ENCODE measurements at places on chromosomes 4 and X.
A peak's percentile ranks its signal among the peaks of the same experiment; 100 is the strongest.

DNA sequence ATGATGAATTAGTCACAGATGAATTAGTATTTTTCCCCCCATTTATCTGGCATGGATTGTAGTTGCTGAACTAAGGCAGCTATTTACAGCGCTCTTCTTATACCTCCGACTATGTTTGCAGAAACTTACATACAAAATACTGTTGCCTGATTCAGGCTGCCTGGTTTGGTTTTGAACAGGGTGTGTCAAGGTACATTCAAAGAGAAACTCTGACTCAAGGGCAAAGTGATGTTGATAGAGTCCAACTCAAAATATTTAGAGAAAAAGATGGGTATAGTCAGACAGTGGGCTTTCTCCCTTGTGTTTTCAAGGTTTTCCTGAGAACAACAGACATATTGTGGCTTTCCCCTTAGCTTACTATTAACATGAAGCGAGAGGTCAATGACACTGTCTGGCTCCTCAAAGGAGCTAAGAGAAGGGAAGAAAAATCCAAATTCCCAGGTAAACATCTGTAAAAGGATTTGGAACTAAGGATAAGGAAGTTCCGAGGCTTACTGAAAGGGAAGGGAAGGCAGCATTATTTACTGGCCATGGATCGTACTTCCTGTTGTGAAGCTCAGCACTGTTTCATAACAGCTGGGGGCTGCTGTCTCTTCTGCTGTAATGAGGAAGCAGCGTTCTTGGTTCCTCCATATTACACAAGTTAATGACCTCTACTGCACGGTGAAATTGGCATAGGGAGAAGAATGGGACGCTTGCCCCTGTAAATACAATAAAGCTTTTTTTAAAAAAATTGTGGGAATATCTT is 30.9 kb downstream of the FAM9C start:
- no peak for DNase-seq

DNA sequence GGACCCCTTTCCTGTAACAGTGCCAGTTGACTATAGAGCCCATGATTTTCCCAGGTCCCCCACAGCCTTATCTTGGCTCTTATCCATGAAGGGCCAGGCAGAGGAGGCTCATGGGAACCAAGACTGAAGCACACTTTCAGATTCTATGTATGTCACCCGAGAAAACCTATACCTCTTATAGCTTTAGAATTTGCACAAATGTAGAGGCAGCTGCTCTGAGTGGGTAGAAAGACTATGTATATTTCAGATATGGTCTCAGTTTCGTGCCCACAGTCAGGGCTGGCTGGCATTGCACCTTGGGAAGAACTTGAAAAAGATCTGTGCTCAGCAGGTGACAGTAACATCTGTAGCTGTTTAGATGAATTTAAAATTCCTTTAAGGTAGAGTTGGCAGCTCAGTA is 8.3 kb upstream of the LNX1 start:
- no peak for DNase-seq

DNA sequence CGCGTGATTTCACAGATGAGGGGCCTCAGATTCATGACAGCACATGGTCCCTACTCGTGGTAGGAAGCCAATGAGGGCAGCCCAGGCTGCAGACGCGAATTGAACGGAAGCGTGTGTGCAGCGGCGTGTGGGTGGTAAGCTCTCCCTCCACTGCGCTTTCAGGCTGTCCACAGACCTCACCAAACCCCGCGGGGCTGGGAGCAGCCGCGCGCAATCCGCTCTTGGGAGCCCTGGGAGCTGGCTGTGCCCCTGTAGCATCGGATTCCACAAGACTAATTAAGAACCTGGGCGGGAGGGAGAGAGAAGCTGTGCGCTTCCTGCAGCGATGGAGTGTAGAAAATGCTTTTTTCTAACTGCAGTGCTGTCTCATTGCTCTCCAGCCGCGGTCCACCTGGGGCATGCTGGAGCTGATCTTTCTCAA is 134.9 kb downstream of the STOX2 start:
- peak; percentile 8 for DNase-seq

GRCh38 chr4:185742766-185743165 is 69.2 kb downstream of the SORBS2 start:
- no peak for DNase-seq

DNA sequence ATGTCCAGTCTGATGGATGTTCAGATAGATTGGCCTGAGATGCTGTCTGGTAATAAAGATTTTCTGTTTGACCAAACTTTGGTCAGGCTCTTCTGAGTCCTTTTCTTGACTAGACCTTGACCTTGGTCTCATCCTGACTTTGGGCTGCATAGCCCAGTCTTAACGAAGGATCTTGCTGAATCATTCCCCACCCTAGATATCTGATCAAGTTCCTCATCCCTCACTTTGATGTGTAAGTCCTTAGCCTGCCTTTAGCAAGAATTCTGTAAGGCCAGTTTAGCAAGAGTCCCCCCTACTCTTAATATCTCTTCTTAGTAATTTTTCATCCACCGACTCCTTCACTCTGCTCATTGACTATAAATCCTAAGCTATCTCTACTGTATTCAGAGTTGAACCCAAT is 244.4 kb upstream of the JADE1 start:
- no peak for DNase-seq

DNA sequence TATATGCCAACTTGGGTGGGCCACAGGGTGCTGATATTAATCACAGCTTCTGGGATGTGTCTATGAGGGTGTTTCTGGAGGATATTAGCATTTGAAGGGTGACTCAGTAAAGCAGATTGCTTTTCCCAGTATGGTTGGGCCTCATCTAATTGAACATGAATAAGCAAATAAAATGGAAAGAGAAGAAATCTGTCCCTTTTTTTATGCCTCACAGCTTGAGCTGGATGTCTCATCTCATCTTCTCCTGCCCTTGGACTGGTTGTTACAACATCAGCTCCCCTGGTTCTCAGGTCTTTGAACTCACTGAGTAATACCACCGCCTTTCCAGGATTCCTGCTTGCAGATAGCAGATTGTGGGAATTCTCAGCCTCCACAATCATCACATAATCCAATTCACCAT is 1149.2 kb downstream of the PCDH18 start:
- no peak for DNase-seq

All from stimulated activated CD4-positive, alpha-beta T cell treated with anti-CD3 and anti-CD28 coated beads, TNF-alpha, amount 100 ng/mL, for 24 hours (primary cell).